HCT116 (cell line): ENCODE measurements at places on chromosomes 2 and 18. TPM values are rescaled to one million over a fixed set of nuclear protein-coding genes. Genes with fewer than 3 reads are reported as not detected.

DNA sequence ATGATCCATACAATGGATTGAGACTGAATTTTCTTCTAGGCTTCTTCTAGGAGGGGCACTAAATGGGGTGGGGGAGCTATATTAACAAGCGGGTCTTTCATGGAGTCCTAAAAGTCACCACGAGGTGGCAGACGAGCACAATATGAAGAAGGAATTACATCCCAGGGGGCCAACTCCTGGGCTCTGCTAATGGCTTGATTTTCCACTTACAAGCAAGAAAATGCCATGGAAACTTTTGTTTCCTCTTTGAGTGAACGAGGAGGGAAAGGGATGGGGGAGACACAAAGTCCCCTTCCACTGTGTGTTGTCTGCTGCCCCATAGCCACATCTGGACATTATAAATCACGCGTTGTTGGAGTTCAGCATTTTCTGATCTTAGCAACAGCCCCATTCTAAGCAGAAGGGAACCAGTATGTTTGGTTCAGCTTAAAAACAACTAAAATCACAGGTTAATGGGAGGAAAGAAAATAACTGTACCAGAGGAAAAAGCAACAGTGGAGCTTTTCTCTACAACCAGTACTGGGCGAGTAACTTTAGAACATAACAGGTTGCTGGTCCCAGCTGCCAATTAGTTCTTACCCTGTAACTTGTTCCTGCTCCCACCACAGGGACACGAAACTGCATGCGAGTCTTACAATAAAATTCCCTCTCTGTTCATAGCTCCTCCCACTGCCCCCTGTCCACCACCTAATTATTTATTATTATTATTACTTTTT is 285.0 kb upstream of the PARD3B start:
- H3K27ac ChIP-seq: no peak overlapping the region
- H3K4me1 ChIP-seq: peaks cover 9% of the 10 kb centered on the region
- no peaks in the 10 kb centered on the region for H3K36me3 ChIP-seq

Gene SIX2
- total RNA-seq: 0.54 TPM

Gene LRRC30
- total RNA-seq: not detected

DNA sequence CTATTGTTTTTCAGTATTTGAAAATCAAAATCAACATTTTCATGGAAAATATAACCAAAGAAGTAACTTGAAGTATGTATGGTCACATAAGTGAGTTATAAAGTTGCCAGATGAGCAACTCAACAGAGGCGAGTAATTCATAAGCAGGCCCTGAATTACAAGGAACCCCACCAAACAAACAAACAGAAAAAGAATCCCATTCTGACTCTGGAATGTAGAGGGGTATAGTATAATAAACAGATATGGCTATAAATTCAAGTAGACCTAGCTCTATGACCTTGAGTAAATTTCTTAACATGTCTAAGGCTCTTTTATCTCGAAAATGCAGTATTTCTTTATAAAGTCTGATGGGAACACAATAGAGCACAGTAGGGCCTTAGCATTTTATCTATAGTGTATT is 4.7 kb upstream of the CDH2 start:
- H3K27ac ChIP-seq: no peak overlapping the region
- no peak for DNase-seq
- no peak overlapping the region for H3K4me3 ChIP-seq

Gene ANKRD30B
- not detected for total RNA-seq
